ENCODE measurements at places on chromosomes 11 and 22.
A peak's percentile ranks its signal among the peaks of the same experiment; 100 is the strongest.

- DNase-seq: peak; percentile 44
Observed at GRCh38 chr11:86161837-86162236, 82.7 kb upstream of the EED start.

DNA sequence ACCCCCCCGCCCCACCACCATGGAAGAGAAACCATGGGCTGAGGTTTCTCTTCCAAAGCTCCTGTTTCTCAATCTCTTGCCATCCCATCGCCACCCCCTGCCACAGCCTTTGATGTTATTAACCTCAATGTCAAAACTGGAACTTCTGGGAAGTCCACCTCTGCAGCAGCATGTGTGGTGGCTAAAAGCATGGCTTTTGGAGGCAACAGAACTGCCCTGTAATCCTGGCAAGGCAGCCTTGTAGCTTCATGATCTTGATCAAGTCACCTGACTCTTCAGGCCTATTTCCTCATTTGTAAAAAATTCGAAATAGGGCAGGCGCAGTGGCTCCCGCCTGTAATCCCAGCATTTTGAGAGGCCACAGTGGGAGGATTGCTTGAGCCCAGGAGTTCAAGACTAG, 3.5 kb upstream of the COX8A start:
- DNase-seq: peak; percentile 93

GRCh38 chr22:49186762-49187161, 640.9 kb downstream of the BRD1 start:
- DNase-seq: no peak

DNA sequence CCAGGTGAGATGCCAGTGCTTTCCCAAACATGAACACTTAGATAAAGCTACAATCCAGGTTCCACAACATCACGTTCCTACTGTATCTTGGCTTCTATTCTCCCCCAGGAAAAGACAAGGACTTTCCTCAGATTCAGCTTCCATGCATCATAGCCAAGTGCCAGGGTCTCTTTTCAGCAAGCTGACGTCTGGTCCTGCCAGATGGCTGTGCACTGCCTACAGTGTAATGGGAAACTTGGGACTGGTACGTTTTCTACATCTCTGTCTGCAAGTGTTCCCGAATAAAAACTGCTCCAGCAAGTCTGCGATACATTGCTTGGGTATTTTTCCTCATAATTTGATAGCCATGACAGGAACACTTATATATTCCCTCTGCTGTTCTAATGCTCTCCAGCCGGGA, 412.5 kb downstream of the FAM181B start:
- DNase-seq: no peak

GRCh38 chr11:8071616-8072581, 9.1 kb upstream of the TUB start:
- DNase-seq: no peak

GRCh38 chr22:37428649-37429586, 1.6 kb upstream of the ELFN2 start:
- DNase-seq: peak; percentile 35

- no peak for DNase-seq
Observed at GRCh38 chr11:110621826-110622225, 90.4 kb downstream of the ARHGAP20 start.

- DNase-seq: peak; percentile 33
Observed at GRCh38 chr11:70191495-70192140, 11.5 kb upstream of the FADD start.

DNA sequence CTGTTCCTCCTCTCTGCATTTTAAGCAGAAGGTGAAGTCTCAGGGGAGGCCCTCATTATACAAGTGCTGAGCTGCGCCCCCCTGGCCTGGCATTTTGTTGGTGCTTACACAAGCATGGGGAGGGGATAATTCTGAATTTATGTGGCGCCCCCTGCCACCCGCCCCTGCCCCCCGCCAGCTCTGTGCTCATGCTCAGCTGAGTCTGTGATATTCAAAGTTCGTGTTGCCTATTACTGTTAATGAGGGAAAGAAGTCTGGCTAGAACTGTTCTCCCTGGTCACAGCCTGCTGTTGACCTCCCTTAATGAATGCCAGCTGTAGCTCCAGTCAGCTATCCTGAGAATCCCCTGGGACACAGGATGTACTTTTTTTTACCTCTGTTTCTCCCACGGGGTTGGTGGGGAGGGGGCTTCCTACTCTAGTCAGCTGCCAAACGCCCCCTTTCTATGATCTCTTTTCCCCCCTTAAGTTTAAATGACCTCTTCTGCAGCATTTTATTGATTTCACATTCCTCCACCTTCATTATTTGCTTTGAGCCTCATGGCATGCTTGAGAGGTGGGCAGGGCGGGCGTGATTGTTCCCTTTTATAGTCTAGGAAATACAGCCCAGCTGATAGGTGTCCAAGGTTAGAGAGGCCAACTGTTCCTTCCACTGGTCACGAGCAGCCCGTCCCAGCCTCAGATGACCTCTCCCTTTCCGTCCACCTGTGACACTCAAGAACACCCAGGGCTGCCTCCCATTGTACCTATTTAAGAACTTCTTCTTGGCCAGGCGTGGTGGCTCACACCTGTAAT, 12.2 kb downstream of the USP2 start:
- DNase-seq: no peak

- DNase-seq: no peak
Observed at GRCh38 chr22:23800297-23801237, 13.8 kb downstream of the SMARCB1 start.

DNA sequence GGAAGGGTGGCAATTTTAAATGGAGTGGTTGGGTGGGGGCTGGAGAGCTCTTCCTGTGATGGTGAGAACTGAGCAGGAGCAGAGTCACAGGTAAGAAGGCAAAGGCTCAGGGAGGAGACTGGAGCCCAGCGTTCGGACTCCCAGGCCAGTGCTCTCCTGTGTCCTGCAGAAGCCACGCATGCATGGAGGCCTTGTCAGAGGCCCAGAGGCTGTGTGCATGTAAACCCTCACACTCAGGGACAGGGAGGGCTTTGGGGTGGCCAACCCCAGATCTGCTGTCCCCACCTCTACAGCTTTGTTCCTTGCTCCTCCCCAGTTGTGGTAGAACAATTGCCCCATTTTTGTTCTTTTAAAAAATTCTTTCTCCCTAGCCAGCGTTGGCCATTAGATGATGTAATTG, 130.4 kb upstream of the PARVA start:
- DNase-seq: no peak

DNA sequence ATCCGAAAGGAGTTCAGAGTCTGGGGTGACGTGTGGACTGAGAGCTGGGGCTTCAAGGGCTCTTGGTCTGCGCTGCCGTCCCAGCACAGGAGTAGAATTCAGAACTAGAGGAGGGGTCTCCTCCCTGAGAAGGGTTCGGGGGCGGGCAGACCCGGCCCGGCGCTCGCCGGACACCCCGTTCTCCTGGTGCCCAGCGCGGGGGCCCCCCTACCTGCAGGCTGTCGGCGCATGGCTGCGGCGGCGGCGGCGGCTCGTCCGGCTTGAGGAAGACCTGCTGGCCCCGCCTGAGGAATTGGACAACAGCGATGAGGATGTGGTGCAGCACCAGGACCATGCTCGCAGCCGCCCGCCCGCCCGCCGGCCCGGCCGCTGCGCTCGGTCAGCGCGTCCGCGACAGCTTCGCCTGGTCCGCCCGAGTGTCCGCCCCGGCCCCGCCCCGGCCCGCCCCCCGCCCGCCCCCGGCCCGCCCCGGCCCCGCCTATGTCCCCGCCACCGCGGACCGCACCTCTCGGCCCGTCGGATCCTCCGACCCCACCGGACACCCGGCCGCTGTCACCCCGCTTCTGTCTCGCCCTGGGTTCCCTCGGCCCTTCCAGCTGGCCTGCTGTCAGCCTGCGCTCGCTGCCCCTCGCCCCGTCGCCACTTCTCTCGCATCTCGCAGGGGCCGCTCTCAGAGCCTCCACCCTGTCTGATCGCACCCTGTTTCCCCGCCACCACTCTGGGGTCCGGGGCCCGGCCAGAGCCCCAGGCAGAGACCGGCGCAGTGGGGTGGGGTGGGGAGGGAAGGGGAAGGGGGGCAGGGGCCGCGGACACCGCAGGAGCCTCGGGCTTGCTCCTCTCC, 32.0 kb downstream of the PDE2A start:
- no peak for DNase-seq

DNA sequence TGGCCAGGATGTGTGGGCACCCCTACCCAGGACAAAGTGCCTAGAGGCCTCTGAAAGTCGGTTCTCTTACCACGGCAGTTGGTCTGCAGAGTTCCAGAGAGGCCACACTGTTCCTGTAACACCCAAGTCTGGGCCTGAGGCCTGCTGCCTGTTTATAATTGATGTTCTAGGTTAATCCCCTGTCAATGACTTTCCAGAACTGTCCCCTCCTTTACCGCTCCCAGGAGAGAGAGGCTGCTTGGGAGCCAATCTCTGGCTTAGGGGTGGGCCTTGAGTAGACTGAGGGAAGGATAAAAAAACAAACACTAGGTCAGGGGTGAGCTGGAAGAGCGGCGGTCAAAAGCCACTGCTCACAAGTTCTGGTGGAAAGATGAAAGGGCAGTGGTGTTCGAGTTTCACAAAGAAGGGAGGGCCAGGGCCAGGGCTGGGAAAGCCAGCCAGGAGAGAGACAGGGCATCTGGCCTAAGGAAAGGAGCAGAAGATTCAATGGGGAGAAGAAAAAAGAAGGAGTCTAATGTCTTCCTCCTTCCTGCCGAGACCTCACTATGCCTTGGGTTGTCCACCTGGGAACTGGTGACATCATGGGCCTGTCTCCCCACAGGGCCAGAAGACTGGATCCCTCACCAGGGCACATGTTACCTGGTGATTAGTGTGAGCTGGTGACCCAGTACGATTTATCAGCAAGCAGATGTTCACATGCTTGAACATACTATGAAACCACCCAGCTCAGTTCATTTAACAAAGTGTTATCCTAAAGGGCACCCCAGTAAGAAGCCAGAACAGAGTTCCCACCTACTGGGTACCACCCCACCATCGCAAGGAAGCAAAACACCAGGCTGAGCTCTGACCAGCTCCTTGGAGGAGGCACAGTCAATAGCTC, 50.2 kb downstream of the PC start:
- no peak for DNase-seq

GRCh38 chr22:50015451-50016307, 3.1 kb upstream of the IL17REL start:
- no peak for DNase-seq

DNA sequence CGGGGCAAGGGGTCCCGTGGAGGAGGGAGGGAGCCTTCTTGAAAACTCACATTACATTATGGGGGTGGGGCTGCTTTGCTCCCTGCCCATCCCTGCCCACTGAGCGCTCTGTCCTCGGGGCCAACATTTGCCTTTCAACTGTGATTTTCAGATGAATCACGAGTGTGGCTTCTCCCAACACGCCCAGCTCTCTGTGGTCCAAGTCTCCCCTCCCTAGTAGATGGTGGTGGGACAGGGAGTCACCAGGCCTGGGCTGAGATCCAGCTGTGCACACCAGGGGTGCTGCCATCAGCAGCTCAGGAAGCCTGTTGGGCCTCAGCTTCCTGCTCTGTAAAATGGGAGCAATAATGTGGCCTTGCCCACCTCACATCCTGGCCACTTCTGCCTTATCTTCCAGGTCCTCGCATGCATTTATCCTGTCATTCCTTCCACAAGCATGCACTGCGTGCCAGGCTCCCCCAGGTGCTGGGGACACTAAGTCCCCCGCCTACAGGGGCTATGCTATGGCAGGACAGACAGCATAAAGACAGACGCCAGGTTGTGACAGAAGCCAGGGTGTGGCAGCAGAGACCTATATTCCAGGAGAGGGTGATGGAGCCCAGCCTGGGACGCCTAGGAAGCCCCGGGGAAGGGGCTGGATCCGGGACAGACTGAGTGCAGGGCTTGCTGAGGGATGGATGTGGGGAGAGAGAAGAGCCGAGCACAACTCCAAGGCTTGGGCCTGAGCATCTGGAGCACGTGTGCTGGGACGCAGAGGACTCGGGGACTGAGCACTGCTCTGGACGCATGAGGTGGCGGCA, 30.5 kb downstream of the NFAM1 start:
- DNase-seq: no peak

DNA sequence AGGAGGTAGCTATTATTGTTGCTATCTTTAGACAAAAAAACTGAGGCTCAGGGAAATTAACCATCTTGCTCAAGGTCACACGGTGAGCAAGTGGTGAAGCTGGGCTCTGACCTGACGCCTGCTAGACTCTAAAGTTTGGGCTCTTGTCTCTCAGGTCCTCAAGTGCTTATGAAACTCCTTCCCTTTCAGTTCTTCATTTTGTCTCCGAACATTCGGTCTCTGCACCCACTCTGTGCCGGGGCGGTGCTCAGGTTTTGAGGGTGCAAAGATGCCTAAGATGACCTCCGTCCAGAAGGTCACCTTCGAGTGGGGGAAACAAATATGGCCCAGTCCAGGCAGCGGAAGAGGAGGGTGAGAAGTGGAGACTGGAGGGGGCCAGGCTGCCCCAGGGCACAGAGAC, 16.0 kb downstream of the OVOL1 start:
- DNase-seq: peak; percentile 62

- no peak for DNase-seq
Observed at GRCh38 chr11:116563028-116563711, 209.6 kb downstream of the BUD13 start.

- DNase-seq: no peak
Observed at GRCh38 chr11:122097419-122098001, 18.5 kb downstream of the BLID start.

GRCh38 chr11:65906602-65907001, 6.4 kb upstream of the FOSL1 start:
- DNase-seq: peak; percentile 44

DNA sequence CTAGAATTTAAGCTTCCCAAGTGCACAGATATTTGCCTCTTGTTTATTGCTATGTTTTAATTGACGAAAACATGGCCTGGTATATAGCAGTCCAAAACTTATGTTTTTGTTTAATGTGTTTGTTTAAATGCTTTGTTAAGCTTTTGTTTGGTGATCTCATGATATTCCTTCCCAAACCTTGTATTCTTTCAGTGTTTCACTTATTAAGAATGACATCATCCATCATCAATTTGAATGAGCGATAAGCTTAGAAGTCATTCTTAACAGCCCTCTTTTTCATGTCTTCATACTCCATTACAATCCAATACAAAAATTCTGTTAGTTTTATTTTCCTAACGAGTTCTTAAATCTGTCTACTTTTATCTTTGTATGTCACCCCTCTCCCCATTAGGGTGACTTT, 206.0 kb downstream of the DYNC2H1 start:
- no peak for DNase-seq

DNA sequence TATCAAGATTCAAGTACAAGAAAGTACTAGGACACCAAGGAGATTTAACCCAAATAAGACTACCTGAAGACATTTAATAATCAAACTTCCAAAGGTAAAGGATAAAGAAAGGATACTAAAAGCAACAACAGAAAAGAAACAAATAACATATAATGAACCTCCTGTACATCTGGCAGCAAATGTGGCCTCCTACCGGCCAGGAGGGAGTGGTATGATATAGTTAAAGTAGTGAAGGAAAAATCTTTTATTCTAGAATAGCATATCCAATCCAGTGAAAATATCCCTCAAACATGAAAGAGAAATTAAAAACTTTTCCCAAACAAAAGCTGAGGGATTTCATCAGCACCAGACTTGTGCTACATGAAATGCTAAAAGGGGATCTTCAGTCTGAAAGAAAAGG, 104.7 kb upstream of the GUCY1A2 start:
- no peak for DNase-seq

GRCh38 chr11:3950996-3951660, 95.7 kb downstream of the STIM1 start:
- peak; percentile 15 for DNase-seq
